ENCODE measurements at places on chromosomes 16 and 17.

- peak; percentile 68 for DNase-seq
Observed at GRCh38 chr17:47323382-47324223, at the start of gene EFCAB13. Gene EFCAB13, plus strand, starts transcription at chr17:47323955. Its CDS starts 4,399 bp downstream, at chr17:47328354.

DNA sequence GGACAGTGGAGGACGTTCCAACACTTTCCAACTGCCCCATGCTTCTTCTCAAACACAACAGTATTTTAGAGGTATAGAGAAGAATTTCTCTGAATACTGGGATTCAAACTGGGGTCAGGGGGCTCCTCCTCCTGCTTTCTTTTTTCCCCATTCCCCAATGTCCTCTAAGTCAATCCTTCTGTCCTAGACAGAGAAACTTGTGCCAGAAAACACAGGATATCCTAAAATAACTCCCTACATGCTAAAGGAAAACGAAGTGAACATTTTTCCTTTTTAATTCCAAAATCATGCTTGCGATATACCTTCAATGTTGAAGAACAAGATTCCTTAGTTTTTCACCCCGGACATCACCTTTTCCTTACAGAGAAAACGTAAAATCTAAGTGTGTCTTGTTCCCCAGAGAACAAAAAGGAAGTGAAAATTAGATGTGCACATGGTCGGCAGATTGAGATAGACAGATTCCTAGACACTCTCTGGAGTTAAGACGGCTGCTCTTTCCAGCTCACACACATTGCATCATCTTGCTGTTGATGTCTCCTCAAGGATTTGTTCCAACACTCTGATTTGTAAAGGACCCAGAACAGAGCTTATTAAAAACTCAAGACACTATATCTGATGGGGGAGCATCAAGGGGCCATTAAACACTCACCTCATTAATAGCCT is 228.2 kb downstream of the GRIN2A start:
- no peak for DNase-seq

- DNase-seq = no peak
Observed at GRCh38 chr17:78607038-78607437, 29.8 kb upstream of the DNAH17 start.

DNA sequence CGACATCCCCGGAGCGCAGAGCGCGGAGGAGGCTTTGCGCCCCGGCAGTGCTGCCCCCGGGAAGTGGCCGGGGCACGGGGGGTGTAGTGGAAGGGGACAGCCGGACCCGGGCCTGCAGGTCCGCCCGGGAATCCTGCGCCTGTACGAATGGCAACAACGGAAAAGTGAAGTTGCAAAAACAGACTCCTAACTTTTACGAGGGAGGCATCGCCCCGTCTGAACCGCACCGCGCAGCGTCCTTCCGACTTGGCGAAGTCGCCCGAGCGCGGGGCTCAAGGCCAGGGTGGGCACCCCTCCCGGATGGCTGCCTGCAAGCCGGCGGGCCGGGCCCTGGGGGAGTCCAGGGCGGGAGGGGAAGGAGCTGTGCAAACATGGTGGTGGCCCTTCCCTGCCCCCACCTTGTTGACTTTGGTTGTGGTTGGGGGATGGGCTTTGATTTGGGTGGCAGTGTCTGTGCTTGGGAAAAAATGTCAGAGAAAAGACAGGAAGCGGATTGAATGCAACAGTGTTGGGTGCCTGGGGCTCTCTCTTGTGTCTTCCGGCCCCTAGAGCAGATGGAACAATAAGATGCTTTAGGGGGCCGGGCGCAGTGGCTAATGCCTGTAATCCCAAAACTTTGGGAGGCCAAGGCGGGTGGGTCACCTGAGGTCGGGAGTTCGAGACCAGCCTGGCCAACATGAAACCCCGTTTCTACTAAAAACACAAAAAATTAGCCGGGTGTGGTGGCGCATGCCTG is 675 bp downstream of the RNF213 start:
- DNase-seq = no peak

DNA sequence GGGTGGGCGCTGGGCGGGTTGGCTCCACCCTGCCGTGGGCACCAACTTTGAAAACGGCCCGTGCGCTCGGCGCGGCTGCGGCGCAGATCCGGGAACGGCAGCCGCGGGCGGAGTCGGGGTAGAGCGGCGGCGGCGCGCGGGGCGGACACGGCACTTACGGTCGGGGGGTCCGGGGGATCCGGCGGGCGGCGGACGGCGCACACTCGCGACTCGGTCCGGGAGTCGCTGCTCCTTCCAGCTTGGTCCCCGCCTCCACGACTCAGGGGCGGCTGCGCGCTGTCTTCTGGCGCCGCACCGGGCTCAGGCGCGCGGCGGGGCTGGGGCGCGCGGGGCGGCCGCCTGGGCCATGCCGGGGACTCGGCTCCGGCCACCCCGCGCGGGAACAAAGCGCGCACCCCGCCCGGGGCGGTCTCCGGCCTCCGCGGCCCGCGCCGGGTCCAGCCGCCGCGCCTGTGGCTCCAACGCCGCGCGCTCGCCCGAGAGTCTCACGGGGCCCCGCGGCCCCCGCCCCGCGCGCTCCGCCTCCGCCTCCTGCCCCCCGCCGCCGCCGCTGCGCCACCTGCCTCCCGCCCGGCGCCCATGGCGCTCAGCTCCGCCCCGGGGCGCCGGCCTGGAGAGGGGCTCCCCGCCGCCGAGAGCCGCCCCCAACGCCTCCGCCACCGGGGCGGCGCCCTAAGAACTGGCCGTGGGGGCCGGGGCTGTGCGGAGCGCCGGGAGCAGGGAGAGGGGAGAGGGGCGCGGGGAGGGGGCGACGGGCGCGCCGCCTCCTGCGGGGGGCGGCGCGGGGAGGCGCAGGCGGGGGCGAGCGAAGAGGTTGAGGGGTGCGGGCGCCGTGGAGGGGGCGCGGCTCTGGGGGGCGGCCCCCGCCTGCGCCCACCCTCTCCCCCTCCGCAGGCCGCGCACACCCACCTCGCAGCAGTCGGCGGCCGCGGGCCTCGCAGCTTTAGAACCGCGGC is 35.9 kb downstream of the CBFA2T3 start:
- DNase-seq = no peak

- DNase-seq = peak; percentile 9
Observed at GRCh38 chr16:80924372-80924978, 82.2 kb downstream of the CMC2 start.

- DNase-seq = no peak
Observed at GRCh38 chr16:80260906-80261311, 279.9 kb upstream of the DYNLRB2 start.

- DNase-seq = peak; percentile 96
Observed at GRCh38 chr16:4538350-4539235, at the start of gene CDIP1. Gene CDIP1, minus strand, starts transcription at chr16:4538773. Its CDS starts 24,643 bp downstream, at chr16:4514130.

DNA sequence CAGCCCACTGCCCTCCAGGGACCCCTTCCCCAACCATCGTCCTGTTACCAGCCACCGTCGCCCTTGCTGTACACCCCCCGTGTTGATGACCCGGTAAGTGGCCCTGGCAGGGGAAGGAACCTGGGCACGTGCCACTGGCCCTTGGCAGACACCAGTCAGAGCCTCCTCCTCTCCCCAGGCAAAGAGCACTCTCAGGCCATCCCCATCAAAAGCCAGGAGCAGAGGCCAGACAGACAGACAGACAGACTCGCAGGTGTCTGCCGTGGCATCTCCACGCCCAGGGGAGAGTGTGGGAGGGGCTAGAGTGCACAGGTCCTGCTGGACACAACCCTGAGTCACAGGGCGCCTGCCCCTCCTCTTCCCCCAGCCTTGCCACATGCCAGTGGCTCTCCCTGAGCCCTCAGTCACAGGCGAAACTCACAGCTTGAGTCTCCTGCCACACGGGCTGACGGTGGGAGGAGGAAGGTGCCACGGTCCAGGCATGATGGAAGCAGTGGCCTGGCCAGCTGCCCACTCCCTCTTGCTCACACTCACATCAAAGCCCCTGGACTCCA is 7.8 kb downstream of the CLCN7 start:
- no peak for DNase-seq

GRCh38 chr17:79485419-79485985 is 125.3 kb downstream of the RBFOX3 start:
- DNase-seq = no peak

GRCh38 chr17:35160354-35161201 is 13.0 kb downstream of the UNC45B start:
- DNase-seq = no peak

GRCh38 chr17:2751491-2751890 is 2.0 kb upstream of the CCDC92B start:
- no peak for DNase-seq

DNA sequence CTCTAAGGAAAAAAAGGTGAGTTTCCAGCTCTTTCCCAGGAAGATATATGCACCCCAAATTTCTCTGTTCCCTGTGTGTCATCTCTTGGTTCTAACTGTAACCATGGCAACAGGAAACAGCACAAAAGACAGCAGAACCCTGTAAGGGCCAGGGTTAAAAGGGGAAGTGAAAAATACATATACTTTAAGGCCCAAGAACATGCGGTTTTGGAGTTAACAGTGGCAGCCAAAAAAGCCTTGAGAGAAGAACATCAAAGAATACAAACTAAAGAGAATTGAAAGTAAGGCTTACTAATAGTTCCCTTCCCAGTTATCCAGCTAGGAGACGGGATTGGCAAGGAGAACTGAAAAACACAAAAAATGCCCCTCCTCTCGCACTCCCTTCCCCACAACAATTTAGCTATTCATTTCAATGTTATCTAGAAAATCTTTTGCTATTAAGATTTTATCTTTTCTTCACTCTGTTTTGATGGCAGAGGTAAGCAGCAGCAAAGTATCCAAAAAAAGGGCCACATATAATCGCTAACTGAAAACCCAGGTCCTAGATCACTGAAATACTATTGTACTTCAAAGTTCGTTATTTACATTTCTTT is 1.5 kb downstream of the SPOP start:
- DNase-seq = no peak

DNA sequence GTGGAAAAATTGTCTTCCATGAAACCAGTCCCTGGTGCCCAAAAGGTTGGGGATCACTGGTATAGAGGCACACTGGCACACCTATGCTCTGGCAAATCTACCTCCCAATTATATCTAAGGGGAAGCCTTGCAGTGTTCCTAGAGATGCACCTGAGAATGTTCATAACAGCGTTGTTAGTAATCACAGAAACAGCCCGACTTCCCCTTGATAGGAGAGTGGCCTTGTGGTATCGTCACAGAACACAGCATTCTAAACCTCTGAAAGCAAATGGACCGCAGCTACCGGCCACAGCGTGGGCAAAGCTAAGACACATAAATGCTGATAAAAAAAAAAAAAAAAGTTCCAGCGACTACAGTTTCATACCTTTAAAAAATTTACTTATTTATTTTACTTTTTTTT is 39.1 kb upstream of the ADGRG1 start:
- no peak for DNase-seq

GRCh38 chr17:14351493-14351892 is 50.6 kb downstream of the HS3ST3B1 start:
- no peak for DNase-seq

- DNase-seq = no peak
Observed at GRCh38 chr17:73121506-73121905, 29.0 kb upstream of the SLC39A11 start.

DNA sequence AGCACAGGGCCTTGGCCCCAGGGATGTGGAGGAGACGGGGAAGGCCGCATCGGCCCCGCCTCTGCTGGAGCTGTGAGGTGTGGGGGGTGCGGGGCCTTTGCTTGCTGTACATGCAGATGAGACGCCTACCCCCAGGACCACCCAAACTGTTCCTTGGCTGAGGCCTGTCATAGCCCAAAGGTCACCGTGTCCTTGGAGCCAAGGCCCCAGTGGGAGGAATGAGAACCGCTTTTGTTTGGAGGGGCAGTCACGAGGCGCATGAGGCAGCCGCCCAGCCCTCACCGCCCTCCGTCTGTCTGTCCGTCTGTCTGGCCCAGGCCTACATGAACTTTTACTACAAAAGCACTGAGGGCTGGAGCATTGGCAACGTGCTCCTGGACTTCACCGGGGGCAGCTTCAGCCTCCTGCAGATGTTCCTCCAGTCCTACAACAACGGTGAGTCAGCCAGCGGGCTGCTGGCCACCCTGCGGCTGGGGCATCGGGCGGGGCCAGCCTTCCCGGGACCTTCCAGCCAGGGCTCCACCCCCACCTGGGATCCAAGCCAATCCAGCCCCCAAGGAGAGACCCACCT is 8.8 kb downstream of the TAX1BP3 start:
- no peak for DNase-seq

GRCh38 chr17:48527547-48527932 is 3.3 kb downstream of the HOXB1 start:
- DNase-seq = no peak

DNA sequence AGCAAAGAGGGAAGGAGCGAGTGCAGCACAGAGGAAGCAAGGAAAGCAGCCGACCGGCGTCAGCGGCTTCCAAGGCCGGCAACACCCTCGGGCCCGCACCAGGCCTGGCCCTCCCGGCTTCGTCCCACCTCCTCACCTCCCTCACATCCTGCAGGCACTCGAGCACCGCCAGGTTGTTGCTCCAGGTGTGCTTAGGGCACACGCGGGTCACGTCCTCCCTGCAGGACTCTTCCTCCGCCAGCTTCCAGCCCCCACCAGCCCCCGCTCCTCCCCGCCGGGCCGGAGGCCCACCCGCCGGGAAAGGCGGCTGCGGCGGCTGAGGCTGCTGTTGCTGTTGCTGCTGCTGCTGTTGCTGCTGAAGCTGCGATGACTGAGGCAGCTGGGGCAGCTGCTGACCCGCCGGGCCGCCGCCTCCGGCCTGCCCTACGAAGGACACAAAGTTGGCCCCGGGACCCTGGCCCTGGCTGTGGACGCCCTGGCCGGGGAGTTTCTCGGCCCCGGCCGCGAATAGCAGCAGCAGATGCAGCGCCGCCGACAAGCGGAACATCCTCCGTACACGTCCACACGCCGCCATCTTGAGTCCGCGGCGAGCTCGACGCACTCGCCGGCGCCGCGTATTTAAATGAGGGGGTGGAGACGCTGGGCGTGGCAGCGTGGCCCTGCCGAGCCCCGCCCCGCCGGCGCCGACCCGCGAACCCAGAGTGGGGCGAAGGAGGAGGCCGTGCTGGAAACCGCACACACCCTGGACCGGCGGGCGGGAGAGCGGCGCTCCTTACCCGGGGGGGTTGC is at the start of gene GLG1:
Gene GLG1 (minus strand): TSS at position 594 of the 789 bp plus-strand sequence. CDS start 20 bp downstream, at position 574.
- peak; percentile 88 for DNase-seq

DNA sequence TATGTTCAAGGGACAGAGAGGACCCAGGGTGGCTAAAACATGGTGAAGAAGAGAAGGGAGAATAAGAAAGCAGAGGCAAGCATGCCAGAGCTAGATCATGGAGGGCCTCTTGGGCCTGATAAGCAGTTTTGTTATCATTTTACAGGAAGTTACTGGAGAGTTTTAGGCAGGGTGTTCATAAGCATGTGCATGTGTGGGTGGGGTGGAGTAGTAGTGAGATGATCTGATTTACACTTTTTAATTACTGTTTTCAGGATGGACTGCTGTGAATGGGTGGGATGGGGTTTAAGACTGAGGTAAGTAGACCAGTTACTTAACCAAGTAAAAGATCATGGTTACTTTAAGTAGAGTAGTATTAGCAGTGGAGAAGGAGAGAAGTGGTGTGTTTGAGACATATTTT is 173.6 kb downstream of the PHKB start:
- no peak for DNase-seq
